ENCODE measurements at places on chromosomes 5 and 9.

- no peak for DNase-seq
These were observed 251.3 kb upstream of the DAP start for GRCh38 chr5:11012295-11012694.

- DNase-seq, result no peak
These were observed 16.3 kb upstream of the OBP2B start for GRCh38 chr9:133225171-133226011.

- DNase-seq, result no peak
These were observed 52.8 kb downstream of the RICTOR start for GRCh38 chr5:39021413-39021812.

DNA sequence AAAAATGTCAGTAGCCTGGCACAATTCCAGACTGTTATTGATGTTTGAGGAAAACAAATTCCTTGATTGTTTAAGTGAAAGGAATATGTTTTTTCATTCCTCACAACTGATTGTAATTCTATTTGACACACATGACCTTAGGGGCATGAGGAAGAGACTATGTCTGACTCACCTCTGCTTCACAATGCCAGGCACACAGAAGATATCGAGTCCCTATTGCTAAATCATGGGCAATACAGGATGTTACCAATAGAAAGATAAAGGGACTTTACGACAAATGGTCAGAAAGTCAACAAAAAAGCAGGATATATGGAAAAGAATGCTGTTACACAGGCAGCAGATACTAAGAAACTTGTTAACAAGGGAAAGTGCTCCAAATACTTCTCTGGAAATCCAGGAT, 1903.5 kb downstream of the EFNA5 start:
- DNase-seq, result no peak

GRCh38 chr5:99379187-99379586, 450.4 kb upstream of the CHD1 start:
- DNase-seq, result no peak

DNA sequence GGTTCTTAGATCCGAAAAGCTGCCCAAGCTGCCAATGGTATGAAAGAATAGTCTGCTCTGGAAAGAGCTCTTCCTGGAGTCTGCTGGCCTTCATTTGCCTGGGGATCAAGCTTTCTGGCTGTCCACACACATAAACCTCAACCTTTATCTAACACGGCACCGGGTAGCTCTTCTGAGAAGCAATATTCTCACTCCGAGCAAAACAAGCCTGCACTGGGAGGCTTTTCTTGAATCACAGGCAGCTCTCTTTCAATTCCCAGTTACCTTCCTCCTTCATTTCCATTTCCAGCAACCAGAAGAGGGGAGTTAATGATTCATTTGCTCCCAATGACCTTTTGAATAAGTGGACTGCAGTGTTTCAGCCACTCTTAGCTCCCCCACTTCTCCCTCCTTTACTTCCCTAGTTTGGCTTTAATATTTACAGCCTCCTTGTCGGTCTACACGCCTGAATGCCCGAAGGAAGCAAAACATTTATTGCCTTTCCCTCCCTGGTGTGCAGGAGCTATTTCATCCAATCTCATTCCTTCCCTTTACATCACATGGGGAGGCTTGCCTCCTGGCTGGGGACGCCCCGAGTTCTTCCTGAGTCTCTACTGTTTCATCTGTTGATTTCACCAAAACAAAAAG, 187.1 kb downstream of the ARHGEF28 start:
- DNase-seq, result no peak

- DNase-seq, result no peak
These were observed 868.7 kb upstream of the CDH9 start for GRCh38 chr5:27906931-27907601.

DNA sequence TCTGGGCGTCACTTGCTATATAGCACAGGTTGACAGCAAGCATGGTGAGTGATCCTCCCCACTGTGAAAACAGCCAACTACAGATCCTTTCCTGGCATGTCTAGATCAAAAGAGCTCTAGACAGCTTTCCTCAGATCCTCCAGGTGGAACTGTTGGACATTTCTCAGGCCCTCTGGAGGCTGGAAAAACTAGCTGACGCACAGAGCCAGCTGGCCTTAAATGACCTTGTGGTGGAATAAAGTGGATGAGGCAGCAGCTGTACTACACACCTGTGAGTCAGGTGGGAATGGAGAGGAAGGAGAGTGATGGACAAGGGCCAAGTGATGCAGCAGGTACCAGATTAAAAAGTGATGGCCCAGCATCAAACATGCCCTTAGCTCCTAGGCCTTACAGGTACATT, 172.7 kb downstream of the TRIM32 start:
- DNase-seq, result no peak

DNA sequence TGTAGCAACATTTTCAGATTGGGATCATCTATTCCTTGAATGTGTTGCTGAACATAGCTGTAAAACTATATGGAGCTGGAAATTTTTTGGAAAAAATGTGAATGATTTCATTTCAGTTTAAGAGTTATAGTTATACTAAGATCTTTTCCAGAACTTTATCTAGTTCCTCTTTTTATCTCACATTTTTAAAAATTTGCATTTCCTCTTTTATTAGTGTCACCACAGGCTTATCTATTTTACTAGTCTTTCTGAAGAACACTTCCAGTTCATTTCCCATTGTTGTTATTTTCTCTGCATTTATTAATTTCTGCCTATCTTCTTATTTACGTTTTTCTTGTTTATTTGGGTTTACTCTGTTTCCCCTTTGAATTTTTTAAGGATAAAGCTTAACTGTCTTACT, 46.0 kb upstream of the FSTL4 start:
- DNase-seq, result no peak

DNA sequence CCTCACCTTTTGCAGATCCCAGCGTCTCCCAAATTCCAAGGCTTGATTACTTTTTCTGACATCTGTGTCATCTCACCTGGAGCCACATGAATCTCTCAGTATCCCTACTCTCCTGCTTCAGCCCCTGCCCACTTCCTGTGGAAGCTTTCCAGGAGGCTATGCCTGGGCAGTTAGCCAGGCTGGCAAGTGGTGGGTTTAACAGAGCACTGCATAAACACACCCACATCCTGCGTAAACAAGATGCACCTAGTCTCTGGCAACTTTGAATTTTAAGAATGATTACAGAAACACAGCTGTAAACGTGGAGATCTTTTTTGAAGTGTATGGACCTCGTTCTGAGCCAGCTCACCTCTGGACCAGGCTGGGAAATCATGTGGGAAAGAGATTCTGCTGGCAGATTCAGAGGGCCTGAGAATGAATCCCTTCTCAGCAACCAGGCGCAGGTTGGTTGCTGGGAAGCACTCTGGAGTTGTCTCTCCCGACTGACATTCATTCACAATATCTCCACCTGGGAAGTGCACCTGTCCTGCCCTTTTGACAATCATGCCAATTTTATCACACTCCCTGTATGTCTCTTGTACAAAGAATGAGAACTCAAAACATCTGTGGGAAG, 55.7 kb upstream of the FANCC start:
- DNase-seq, result no peak

GRCh38 chr9:135085830-135086546, 1.5 kb upstream of the OLFM1 start:
- DNase-seq, result no peak

DNA sequence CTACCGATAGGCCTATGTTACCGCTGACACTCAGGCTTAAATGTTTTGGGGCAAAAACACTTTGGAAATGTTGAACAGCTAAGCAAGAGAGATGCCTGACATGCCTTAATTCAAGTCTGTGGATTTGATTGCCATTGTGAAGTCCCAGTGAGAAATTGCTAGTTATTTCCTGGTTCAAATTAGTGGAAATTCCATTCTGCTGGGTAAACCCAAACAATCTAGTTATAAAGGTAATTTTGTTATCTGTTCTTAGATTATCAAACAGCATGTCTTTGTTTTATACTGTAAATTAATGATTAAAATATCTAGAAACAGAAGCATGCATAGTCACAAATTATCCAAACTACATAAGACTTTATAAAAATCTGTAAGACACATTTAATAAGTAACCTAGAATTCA, 96.6 kb downstream of the PJA2 start:
- DNase-seq, result no peak

GRCh38 chr5:32126691-32127090, 47.4 kb downstream of the GOLPH3 start:
- DNase-seq, result no peak

GRCh38 chr5:1799110-1799601, 481 bp downstream of the MRPL36 start:
- DNase-seq, result no peak

DNA sequence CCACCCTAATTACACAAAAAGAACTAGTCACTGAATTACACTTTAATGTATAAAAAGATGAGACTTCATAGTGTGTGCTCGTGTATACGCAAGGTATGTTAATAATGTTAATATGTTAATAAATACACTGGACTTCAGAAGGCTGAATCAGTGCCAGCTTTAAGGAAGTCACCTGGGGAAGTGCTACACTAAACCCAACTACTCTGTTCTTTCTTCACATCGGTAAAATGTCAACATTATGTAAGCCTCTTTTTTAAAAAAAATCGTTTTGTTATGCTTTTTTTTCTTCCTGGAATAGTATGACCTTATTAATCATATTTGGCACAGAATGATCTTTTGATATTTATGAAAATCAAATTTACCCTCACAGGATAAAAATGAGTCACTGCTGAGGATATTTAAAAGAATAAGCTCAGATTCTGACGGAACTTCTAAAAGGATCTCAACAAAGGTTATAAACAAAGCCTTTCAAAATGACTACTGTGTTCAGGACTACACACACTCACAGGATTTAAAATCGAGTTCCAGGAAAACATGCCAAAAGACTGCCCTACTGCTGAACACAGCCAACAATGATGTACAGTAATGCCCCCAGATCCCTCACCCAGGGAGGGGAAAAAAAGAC, 75.9 kb downstream of the AUH start:
- no peak for DNase-seq

DNA sequence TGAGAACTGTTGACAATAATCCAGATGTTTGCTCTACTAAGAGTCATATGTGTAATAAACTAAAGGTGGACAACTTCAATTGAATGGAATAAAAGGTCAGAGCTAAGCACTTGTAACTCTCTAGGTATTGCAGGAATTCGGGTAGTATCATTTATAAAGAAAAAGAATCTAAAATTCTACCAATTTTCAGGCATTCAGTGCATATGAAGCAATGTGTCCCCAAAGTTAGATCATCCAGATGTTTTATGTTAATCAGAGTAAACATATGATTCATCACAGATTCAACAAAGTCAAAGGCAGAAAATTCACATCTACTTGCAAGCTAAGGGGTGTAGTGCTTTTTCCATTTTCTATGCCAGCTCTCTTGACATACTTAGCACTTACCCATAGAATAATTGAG, 477.1 kb downstream of the PDE4D start:
- no peak for DNase-seq

DNA sequence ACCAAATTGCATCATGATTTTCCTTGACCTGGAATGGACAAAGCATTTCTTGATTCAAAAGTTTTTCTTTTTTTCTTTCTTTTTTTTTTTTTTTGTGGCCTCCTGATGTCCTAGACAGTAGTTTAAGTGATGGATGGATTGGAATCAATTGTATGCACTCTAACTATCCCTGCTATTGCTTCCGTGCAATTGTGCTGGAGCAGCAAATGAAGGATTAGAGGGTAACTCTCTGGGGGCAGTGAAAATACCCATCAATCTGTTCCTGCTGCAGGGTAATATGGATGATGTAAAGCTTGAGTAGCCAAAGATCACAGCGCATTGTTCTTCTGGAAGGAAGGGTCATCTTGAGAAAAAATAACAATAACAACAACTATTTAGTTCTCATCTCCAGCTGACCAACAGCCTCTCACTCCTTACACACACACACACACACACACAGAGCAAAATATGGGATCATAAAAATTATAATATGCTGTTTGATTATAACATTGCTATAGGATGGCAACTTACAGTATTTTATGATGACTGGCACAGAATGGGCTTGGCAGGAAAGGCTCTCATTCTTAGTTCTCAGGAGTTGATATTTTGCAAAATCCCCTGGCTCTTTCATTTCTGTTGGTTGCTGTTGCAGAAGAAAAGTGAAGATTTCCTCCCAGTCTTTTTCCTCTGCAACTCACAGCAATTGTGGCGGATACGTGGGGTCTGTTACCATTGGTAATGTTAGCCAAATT, 160.9 kb upstream of the DMAC1 start:
- DNase-seq, result no peak

- no peak for DNase-seq
These were observed 11.3 kb upstream of the GRHPR start for GRCh38 chr9:37410969-37411785.

GRCh38 chr9:4839470-4839912, 46.7 kb downstream of the RCL1 start:
- DNase-seq, result no peak

- no peak for DNase-seq
These were observed 75.1 kb upstream of the RGMB start for GRCh38 chr5:98698359-98698758.
